ENCODE measurements at places on chromosomes 2 and 18.

- DNase-seq: no peak
Observed at GRCh38 chr2:106885329-106885728, 638 bp downstream of the ST6GAL2 start.

DNA sequence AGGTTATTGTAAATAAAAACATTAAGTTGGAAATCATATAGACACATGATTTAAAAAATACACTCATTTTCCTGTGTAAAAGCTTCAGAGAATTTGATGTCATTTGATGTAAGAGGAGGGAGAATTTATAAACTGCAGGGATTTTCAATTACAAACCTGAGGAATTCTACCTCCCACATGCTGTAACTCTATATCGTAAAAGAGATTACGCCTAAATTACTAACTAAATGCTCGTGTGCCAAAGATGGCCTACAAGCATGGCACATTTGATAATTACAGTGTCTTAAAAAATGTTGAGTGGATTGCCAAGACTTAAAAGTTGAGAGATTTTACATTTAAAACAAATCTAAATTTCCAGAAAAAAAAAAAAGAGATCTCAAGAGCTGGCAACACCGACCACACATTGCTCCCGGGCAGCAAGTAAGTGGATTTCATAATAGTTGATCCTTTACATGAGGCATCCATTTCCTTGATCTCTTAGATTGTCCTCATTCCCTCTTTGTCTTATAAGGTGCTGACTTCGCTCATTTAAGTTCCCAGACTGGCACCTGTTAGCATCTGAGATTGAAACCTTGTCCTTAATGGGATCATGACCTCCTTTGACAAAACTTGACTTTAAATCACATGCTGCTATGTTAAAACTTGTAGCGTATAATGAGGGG is 840.3 kb upstream of the ZEB2 start:
- DNase-seq: no peak

GRCh38 chr2:112701052-112701451 is 19.8 kb upstream of the NT5DC4 start:
- no peak for DNase-seq

DNA sequence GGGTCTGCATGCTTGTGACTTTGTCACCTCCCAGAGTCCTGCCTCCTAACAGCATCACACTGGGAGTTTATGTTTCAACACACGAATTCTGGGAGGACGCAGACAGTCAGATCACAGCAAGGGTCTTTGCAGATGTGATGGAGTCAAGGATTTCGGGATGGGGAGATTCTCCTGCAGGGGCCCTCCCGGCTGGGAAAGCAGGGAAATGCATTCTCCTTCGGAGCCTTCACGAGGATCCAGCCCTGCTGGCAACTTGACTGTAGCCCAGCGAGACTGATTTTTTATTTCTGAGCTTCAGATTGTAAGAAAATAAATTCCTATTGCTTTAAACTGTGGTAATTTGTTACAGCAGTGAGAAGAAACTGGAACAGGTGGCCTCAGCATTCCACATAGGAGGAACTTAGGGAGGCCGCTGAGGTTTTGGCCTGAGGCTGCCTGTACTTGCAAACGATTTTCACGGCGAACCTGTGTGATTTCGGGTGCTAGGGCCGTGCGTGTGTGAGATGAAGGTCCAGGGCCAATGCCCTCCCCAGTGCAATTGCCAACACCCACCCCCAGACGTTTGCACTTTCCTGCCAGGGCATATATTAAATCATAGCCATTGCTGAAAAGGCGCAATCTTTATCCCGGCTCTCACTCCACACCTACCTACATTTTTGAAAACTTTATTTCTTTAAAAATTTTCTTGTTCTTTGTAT is 79.8 kb downstream of the ASB1 start:
- no peak for DNase-seq

DNA sequence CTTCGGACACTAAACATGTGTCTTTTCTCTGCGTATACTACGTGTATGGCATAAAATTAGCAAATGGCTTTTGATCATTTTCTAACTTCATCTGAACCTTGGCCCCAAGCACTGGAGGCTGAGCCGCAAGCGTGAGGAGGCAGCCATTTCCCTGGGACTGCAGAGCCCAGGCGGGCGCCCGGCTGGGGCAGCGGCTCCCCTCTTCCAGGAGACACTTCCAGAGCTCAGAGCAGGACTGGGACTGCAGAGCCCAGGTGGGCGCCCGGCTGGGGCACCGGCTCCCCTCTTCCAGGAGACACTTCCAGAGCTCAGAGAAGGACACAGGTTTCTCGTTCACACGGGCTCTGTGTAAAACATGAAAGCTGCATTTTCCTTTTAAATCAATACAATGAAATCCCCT is 484.1 kb upstream of the SALL3 start:
- DNase-seq: no peak

- DNase-seq: no peak
Observed at GRCh38 chr2:20472569-20472968, 25.7 kb downstream of the RHOB start.

Measured in BE2C (cell line).